8988T (cell line): ENCODE measurements at places on chromosomes 2 and 18.

DNA sequence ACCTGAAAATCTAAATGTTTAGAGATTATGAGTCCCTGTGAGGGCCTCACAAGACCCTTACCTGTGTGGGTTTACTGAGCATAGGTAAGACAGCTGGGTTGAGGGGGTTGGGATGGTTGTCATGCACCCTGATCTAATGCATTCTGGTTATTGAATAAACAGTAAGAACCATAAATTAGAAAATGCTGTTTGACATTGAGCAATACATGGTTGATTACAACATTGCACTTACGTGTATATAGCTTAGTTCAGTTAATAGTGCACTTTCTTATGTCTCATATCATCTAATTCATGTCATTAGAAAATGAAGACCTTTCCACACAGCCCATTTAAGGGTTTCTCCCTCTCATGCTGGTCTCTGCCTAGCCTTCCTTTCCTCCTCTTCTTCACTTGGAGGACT is 253.5 kb upstream of the ATP5MC3 start:
- no peak for DNase-seq

GRCh38 chr2:157420771-157421323 is 23.0 kb downstream of the CYTIP start:
- no peak for DNase-seq

DNA sequence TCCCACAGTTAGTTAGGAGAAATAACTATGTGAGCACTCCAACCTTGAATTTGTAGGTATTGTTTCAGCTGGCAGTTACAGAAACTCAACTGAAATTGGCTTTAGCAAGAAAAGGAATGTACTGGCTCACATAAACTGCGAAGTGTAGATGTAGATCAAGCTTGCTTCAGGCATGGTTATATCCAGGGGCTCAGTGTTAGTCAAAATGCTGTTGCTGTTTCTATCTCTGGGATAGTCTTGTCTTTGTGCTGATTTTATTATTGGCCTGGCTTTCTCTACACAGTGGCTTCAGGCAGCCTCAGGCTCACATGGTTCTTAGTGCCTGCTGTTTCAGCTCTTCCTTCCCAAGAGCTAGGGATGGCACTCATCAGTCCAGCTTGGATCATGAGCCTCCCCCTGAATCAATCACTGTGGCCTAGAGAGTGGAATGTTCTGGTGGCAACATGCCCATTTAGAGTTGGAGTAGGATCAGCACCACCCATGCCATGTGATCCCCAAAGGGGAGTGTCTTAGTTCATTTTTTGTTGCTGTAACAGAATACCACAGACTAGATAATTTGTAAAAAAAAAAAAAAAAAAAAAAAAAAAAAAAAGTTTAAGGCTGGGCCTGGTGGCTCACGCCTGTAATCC is 69.1 kb upstream of the FOXI3 start:
- no peak for DNase-seq

GRCh38 chr2:79820281-79820680 is 307.4 kb downstream of the CTNNA2 start:
- DNase-seq: no peak

DNA sequence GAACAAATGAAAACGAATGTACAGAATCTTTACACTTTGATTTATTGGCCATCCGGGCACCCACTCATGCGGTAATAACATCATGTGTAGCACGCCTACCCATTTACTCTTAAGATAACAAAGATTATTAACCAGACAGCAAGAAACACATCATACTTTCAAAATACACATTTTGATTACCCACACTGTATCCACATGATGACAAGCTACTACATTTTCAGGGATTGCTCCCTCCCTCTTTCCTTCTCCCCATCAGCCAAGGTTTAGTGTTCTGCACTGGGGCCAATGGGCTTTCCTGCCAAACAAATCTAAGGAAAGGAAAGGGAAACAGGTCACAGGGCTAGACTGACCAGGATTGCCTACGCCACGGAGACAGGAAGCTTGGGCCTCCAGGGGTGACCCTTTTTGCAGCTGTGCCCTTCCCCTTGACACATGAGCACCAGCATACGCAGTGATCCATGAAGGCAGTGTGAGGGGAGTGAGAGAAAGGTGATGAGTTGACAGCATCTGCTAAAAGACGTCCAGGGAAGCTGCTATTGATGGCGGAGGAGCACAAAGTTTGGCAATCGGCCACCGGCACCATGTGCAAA is 76.5 kb downstream of the ZNF521 start:
- no peak for DNase-seq

- no peak for DNase-seq
Measured at GRCh38 chr18:51811883-51812282, 528.1 kb upstream of the DCC start.

DNA sequence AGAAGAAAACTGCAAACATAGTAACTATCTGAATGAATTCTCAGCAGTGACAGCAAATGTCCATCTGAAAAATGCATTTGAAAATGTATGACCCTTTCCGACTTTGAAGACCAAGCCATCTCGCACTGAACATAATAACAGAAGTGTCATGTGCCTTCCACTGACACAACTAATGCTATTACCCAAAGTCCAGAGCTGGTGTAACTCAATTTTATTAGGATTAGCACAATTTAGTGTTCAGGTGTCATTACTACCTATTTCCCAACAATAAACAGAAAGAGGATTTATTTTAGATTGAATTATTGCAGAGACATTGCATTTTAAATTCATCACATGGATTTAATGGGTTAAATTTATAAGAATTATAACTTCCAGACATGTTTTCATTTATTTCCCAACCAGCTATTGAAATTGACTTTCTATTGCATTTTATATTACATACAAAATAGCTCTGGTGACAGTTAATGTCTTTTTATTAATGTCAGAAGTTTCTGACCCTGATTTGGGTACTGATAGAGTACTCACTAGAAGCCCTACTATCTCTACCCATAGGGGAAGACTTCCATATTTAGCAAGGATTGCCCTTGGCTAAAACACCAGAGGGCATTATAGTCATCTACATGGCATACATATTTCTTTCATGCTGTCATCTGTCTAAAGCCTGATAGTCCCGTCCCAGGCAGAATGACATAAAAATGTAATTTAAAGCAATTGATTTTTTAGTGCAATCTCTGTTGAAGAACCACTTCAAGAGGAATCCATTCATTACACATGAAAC is 7.0 kb upstream of the STK39 start:
- peak; percentile 47 for DNase-seq

- no peak for DNase-seq
Measured at GRCh38 chr2:175490360-175490791, 308.9 kb upstream of the ATP5MC3 start.

- no peak for DNase-seq
Measured at GRCh38 chr2:172062402-172063004, 22.8 kb upstream of the DLX1 start.

- peak; percentile 62 for DNase-seq
Measured at GRCh38 chr2:219352448-219353023, 20.0 kb upstream of the RESP18 start.

- no peak for DNase-seq
Measured at GRCh38 chr2:216410550-216410949, 1.7 kb upstream of the SMARCAL1 start.
